ENCODE measurements at places on chromosomes 16 and 17. TPM values are rescaled to one million over a fixed set of nuclear protein-coding genes. Genes with fewer than 3 reads are reported as not detected.
A peak's percentile ranks its signal among the peaks of the same experiment; 100 is the strongest.

DNA sequence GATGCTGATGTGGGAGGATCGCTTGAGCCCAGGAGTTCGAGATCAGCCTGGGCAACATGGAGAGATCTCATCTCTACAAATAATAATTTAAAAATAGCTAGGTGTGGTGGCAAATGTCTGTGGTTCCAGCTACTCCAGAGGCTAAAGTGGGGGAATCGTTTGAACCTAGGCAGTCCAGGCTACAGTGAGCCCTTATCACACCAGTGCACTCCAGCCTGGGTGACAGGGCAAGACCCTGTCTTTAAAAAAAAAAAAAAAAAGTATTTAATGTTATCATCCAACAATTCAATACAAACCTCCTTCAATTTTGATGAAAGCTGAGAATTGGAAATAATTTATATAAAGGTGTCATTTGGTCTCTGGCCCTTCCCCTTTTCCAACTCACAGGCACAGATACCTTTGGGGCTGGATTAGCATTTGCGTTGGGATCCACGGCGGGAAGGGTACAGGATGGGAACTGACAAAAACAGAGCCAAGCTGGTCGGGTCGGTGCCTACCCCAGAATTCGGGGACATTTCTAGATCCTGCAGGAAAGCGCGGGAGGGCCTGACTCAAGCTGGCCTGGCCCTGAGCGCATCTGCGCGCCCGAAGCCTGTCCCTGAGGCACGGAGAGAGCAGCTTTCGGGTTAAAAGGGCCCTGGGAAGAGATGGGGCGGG, 860 bp upstream of the DCAF7 start:
- no peak for DNase-seq

DNA sequence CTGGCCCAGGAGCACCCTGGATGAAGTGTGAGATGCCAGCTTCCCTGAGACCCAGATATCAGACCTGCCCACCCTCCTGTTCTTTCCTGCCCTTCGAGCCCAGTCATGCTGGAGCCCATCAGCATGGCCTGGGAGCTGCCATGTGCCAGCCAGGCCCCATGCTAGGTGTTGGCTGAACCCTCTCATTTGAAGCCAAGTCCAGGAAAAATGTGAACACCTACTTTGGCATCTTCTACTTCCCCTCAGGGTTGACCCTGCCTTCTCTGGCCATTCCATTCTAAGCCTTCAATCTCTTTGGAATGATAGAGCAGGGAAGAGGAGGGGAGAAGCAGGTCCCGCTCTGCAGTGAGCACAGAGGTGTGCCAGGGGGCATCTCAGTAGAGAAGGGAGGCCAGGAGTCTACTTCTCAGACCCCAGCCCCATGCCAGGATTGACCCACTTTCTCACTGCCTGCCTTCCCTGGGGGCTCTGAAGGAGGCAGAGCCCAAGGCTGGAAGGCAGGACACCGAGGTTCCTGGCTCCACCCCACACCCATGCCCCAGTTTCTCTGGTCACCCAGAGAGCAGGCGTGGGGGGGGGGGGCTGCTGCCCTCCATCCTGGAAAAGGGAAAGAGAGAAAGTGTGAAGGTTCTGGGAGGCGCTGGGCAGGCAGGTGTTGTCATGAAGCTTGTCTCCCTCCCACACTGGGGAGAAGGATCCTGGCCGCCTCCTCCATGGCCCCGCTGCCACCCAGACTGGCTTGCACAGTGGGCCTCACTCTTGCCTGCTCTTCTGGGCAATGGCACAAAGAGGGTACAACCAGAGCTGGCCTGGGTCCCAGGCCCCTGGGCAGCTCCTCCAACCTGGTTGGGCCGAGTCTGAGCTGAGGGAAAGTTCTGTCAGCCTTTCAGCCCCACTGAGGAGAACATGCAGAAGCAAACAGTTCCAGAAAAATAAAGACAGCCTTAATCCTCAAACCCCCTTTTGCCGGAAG, 9.3 kb downstream of the HDAC5 start:
- no peak for DNase-seq

DNA sequence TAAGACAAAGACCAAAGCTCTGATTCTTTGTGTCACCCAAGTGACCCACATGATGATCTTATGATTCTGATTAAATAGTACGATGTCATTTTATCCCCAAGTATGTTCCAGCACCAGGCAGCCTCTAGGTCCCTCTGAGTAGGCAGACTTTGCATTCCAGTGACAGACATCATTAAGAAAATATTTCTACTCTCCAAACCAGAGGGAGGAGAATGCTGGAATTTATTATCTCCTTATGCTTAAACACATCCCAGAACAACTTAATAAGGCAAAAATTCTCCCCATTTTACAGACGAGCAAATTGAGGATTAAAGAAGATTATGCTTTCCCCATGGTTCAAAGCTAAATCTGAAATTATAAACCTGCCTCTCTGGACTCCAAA, 192.8 kb upstream of the CDH11 start:
- DNase-seq = no peak

DNA sequence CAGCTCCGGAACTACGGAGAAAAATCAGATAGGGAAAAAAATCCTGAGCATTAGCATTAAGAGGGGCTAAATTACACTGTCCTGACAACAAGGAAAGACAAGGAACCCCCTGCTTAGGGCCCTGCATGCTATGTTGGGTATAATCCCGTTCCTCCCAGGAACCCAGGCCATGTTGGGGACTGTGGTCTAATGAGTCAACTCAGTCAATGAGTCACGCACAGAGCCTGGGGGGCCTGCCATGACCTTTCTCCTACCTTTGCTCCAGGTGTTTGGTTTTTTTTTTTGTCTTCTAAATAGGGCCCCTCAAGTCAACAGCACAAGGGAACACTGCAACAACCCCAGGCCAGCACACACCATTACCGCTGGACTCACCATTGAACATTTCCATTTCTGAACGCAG, 8.9 kb upstream of the ZNF200 start:
- DNase-seq = peak; percentile 37

- no peak for DNase-seq
These were observed 5.0 kb downstream of the ZNF689 start for GRCh38 chr16:30605158-30605557.

GRCh38 chr17:31738067-31738466, 121.0 kb downstream of the COPRS start:
- no peak for DNase-seq

DNA sequence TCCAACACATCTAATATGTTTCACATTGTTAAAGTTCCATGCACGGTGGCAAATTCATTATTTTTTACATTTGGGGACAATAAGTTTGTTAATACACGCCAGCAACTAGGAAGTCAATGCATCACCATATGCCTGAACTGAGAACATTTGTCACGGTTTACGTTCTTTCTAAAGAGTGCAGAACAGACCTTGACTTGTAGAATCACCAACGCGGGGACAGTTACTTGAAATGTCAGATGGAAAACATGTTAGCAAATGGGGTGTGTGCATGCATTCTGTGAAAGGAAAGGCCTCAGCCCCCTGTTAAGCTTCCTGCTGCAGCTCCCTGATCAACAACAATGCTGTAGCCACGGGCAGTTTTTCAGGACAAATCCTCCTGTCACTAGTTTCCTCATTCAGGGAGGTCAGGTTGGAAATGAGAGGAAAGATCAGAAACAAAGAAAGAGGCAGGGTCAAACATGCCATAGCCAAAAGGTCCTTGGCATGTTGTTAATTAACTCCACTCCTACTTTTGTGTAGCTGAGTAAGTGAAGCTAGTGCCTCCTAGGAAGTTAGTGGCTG, 18.4 kb downstream of the SMIM36 start:
- no peak for DNase-seq

DNA sequence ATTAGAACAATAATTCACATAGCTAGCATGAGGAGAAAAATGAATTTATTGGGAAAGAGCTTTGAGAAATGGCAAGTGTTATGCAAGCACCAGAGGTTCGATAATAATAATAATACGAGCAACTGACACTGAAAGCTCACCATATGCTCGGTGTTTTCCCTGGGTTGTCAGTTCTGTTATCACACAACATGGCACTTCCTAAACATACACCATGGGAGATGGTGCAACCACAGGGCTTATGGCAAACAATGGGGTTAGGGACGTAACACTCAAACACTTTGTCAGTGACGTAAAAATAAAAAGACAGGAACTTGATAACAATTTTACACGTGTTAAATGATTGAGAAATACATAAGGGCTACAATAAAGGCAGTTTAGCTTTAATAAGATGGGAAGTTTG, 23.7 kb downstream of the OR1D5 start:
- no peak for DNase-seq

- no peak for DNase-seq
These were observed 84.4 kb downstream of the RPGRIP1L start for GRCh38 chr16:53619235-53619634.

Gene PLD6
- total RNA-seq = 4.0 TPM

Gene KRTAP3-1
- not detected for total RNA-seq

GRCh38 chr17:9255833-9256232, 234.5 kb downstream of the NTN1 start:
- DNase-seq = peak; percentile 13

GRCh38 chr17:4172356-4172755, 29.4 kb downstream of the CYB5D2 start:
- DNase-seq = no peak

Gene SOX9
- 1.2 TPM for total RNA-seq

Gene TEX14
- under 0.01 TPM for total RNA-seq

DNA sequence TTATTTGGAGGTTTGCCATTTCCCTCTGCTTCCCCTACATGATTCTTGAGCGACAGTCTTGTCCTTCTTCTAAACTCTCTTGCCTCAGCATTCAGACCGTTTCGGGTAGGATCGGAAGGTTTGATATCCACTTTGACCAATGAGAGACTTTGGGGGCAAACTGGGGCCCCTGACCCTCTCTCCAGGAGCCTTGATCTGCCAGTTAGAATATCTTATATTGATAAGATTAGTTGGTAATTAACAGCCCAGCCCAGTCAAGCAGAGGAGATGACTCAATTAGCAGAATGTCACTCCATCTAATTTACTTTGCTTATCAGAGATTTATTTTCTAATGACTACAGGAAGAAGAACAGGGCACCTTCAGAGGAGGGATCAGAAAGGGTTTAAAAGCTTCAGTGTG, 532.8 kb downstream of the XYLT1 start:
- DNase-seq = no peak

Gene LPCAT2
- 11.8 TPM for total RNA-seq

GRCh38 chr16:58120234-58120633, 8.9 kb downstream of the CFAP20 start:
- no peak for DNase-seq

GRCh38 chr17:35963663-35964062, 17.6 kb downstream of the CCL16 start:
- DNase-seq = no peak

DNA sequence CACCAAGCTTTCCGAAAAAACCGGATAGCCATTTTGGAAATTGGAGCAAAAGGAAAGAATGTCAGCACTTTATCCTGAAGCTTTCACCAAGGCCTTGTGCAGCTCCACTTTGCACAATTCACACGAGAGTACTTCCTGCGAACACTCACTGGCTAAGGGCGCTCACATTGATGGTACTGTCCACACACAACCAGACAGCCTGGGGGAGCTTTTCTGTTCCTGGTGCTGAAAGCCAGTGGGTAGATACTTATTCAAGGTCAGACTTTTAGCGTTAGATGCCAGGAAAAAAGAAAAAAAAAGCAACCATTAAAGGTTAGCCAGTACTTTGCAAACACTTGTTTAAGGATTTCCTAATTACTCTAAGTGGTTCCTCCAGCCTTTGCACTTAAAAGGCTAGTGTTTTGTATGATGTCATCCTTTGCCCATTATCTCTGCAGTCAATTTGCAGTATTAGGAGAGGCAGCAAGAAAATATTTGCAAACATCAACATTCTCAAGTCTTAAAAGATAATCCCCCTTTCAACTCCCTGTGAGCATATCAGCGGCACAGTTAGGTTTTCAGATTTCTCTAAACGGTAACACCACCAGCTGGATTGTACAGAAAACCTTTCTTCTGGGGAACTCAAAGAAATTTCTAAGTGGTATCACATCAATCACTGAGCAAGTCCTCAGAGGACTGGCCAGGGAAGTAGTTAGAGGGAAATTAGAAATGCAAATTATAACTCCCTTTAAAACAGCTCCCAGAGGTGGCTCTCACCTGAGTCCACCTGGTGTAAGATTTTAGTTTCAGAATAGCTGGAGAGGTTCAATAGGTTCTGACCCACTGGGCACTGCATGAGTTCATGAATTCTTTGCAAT, 243.4 kb upstream of the IRX5 start:
- DNase-seq = no peak

- no peak for DNase-seq
These were observed 15.3 kb upstream of the FZD2 start for GRCh38 chr17:44541884-44542581.

Gene INCA1
- 0.53 TPM for total RNA-seq

- DNase-seq = no peak
These were observed 1.4 kb upstream of the NDRG4 start for GRCh38 chr16:58498341-58499091.

Gene DPEP2
- total RNA-seq = not detected

DNA sequence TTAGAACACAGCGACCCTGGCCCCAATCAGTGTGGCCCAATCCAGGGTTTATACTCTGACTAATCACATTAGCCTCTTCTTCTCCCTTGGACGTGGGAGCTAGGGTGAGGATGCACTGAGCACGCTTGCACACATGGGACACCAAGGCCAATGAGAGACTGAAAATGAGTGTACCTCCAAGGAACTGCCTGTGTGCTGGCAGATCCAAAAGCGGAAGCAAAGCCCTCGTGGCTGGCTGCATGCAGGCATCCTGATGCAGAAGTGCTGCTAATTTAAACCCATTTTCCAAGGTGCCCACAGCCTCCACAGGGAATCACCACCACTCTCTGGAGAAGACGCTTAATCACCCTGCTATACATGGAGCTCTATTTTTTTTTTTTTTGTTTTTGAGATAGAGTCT, 375.3 kb upstream of the XYLT1 start:
- DNase-seq = no peak

Gene TPSD1
- not detected for total RNA-seq

- DNase-seq = no peak
These were observed 1.2 kb downstream of the EPX start for GRCh38 chr17:58193641-58194255.

DNA sequence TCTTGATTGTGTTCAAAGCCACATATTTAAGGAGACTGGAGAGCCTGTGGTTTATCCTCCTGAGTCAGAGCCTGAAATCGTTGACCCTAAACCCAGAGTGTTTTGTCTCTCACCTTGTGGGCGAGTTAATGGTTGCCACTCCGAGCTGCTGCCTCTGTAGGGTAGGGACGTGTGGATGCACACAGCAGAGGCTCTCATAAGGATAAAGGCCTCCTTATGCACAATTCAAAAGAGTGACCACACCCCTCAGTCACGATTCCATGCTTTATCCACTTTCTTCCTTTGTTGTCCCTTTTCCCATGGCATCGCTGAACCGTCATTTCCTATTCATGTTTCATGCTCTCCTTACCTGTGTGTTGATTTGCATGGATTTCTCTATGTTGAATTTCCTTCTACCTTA, 805.0 kb upstream of the RBFOX1 start:
- DNase-seq = no peak

Gene SCPEP1
- total RNA-seq = 137 TPM

- DNase-seq = no peak
These were observed 16.1 kb downstream of the TIMM22 start for GRCh38 chr17:1012823-1013728.

DNA sequence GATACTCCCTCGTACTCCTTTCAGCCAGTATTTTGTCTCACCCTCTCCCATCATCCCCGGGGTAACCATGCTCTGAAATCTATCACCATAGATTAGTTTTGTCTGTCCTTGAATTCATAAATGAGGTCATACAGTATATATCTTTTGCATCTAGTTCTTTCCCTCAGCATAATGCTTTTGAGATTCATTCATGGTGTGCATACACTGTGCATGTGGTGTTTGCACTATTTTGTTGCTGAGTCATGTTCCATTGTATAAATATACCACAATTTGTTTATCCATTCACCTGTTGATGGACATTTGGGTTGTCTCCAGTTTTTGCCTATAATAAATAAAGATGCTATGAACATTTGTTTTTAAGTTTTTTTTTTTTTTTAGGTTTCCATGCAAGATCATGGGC, 34.2 kb upstream of the NLRP1 start:
- DNase-seq = peak; percentile 7

Gene MPP3
- 7.2 TPM for total RNA-seq

Data from bronchial epithelial cell (primary cell).